ENCODE measurements at places on chromosomes 6 and 20. TPM values are rescaled to one million over a fixed set of nuclear protein-coding genes. Genes with fewer than 3 reads are reported as not detected.

- no peak for DNase-seq
Measured at GRCh38 chr6:100203400-100203799, 209.4 kb upstream of the MCHR2 start.

- DNase-seq = peak; percentile 35
Measured at GRCh38 chr20:23446505-23446904, 6.2 kb downstream of the CST11 start.

GRCh38 chr6:43584892-43585570 lies 9.0 kb downstream of the POLH start:
- DNase-seq = no peak

- DNase-seq = no peak
Measured at GRCh38 chr20:63032861-63033793, 26.4 kb upstream of the BHLHE23 start.

Gene SLC17A3
- not detected for total RNA-seq

DNA sequence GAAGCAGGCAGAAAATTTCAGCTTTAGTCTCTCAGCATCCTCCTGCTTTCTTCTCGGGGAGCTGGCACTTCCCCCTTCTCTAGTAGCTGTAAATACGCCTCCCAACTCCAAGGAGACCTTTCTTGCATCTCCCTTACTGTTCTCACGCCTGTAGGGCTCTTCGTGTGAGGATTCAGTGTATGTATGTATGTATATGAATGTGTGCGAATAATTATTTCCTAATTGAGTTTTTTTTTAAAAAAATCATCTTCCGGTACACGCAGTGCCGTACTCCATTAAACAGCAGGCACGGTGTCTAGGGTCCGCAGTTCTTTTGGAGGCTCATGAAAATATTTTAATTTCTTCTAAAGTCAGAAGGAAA lies 85.4 kb downstream of the HFE start:
- no peak for DNase-seq

DNA sequence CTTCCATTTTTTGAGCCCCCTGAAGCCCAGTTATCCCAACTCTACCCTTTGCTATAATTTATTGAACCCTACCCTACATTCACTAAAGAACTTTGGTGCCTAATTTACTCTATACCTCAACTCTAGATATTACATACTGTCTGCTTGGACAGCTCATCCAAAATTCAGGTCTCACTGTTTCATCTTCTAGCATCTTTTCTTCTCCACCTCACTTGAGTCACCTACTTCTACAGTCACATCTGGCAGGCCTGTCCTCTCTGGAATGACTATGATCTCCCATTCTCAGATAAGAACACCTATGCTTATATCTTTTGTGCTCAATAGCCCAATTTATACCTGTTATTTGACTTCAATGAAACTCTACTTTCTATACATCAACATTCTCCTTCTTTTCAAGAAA lies 58.0 kb downstream of the SHPRH start:
- no peak for DNase-seq

DNA sequence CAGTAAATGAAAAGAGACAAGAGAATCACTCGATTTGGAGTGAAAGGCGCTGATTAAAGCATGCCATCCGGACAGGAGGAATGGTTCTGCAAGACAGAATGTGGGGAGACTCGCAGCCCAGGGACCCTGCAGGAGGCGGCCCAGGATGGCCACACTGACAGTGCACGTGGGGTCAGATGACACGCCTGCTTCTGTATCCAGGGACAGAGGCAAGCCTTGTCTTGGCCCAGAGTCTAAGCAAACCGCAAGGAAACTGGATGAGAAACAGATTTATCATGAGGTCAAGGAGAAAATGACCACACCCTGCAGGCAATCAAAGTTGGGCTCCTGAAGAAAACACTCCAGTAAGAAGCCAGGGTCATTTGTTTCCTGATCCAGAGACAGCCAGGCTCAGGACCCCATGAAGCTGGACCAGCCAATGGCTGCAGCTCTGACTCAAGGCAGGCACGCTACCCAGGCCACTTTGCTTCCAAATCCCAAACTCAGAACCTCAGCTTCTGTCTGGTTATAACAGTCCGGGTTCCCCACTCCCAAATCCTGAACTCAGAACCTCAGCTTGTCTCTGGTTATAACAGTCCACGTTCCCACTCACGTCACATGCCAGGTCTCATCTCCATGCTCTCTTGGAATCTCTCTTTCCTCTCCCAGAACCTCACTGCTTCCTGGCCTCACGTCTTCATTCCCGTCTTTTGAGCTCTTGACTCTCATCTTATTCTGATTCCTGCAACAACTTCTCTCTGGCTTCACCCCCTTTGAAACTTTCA lies 144.9 kb upstream of the THBS2 start:
- DNase-seq = no peak

- DNase-seq = no peak
Measured at GRCh38 chr6:99458319-99458718, 33.2 kb upstream of the PNISR start.

Gene CALHM5
- total RNA-seq = 6.0 TPM

Gene MYMX
- total RNA-seq = 2.4 TPM

DNA sequence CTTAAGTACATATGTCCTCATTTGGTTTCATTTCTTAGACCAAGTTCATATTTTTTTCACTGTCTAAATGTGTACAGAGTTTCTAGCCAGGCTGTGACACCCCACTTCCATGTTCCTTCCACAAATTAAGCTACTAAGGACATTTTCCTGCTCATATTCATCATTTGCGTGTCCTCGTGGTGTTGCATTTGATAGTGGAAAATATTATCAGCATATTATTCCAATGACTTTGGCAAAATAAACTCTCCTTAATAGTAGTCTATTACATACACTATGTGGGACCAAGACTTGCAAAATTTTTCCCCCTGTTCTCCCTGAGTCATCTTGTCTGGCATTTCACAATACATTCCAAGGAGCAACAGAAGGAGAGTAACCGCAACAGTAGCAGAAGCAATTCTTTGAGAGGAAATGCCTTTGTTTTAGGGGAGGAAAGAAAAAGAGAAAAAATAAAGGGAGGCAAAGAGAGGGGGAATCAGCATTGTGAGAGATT lies 599.2 kb downstream of the COL12A1 start:
- DNase-seq = no peak

Gene RALY
- 92.7 TPM for total RNA-seq

DNA sequence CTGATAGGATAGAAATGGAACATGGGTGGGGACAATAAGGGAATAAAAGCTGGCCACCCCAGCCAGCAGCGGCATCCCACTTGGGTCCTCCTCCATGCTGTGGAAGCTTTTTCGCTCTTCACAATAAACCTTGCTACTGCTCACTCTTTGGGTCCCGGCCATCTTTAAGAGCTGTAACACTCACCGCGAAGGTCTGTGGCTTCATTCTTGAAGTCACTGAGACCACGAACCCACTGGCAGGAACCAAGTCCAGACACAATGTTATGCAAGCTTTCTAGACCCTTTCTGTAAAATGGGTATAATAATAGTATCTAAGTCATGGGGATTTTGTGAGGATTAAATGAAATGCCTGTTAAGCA lies 48.9 kb upstream of the EZR start:
- no peak for DNase-seq
